ENCODE measurements at places on chromosomes 2 and 18. TPM values are rescaled to one million over a fixed set of nuclear protein-coding genes. Genes with fewer than 3 reads are reported as not detected.

GRCh38 chr2:100976645-100977391, 25.3 kb upstream of the RPL31 start:
- H3K27ac ChIP-seq = peak overlapping the region; percentile 84
- ATAC-seq = no peak
- no peak overlapping the region for H3K4me3 ChIP-seq
- no peaks in the 10 kb centered on the region for H3K36me3 ChIP-seq

- H3K36me3 ChIP-seq = no peaks in the 10 kb centered on the region
- no peak overlapping the region for H3K4me3 ChIP-seq
- H3K27me3 ChIP-seq = no peaks in the 10 kb centered on the region
- H3K27ac ChIP-seq = no peak overlapping the region
- no peak for ATAC-seq
- H3K4me1 ChIP-seq = no peaks in the 10 kb centered on the region
Observed at GRCh38 chr2:238413368-238413767, 13.4 kb upstream of the ASB1 start.

DNA sequence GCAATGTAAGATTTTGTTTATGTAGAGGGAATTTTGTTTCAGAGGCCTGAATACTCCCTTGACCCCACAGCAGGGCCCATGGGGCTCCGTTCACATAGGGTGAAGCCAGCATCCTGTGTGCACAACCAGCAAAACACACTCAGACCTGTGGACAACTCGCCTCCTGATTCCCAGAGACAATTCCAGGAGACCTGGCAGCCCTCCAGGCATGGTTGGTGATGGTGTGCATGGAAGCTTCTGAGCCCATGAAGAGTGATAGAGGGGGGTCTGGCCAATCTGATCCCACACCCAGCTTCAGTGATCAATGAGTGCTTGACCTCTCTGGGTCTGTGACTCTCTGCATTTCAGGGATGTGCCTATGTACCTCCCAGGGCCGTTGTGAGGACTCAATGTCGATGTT, 91.0 kb upstream of the RAB6C start:
- no peaks in the 10 kb centered on the region for H3K4me1 ChIP-seq
- ATAC-seq = no peak
- H3K4me3 ChIP-seq = no peak overlapping the region
- H3K27me3 ChIP-seq = peaks cover 32% of the 10 kb centered on the region

- no peak for ATAC-seq
- no peak overlapping the region for H3K4me3 ChIP-seq
- no peaks in the 10 kb centered on the region for H3K36me3 ChIP-seq
- no peak overlapping the region for H3K27ac ChIP-seq
- H3K4me1 ChIP-seq = no peaks in the 10 kb centered on the region
Observed at GRCh38 chr2:132863961-132864360, 194.0 kb upstream of the LYPD1 start.

DNA sequence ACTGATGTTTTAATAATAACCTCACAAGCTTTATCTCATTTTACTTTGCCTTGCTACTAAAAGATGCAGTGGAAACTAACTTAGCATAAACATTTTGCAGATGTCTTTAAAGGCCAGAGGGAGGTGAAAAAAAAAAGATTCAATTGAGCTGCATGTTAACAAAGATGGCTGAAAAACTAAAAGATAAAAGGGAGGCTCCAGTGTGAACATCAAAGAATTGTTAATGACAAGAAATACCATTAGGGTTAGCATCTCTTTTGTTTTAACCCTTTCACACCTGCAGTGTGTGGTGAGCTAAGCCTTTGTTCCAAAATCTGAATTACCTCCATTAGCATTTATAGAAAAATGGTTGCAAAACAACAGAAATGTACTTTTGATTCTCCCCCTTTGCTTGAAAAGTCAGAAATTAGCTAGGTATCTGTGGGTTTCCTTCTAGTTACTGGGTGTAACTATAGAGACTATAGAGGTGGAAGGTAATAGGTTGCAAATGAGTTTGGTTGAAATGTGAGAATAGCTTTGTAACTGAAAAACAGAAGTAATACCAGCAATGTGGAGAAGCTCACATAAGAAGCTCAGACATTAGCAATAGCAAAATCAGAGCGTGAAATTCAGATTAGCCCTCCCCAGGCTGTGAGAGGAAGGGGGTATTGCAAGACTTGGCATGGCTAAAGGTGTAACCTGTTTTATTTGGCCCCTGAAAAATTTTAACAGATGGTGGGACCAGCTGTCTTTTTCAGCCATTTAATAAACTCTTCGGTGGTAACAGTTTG, 34.8 kb upstream of the SP5 start:
- no peak for ATAC-seq
- peaks cover 4% of the 10 kb centered on the region for H3K27me3 ChIP-seq
- no peak overlapping the region for H3K4me3 ChIP-seq
- H3K27ac ChIP-seq = no peak overlapping the region

DNA sequence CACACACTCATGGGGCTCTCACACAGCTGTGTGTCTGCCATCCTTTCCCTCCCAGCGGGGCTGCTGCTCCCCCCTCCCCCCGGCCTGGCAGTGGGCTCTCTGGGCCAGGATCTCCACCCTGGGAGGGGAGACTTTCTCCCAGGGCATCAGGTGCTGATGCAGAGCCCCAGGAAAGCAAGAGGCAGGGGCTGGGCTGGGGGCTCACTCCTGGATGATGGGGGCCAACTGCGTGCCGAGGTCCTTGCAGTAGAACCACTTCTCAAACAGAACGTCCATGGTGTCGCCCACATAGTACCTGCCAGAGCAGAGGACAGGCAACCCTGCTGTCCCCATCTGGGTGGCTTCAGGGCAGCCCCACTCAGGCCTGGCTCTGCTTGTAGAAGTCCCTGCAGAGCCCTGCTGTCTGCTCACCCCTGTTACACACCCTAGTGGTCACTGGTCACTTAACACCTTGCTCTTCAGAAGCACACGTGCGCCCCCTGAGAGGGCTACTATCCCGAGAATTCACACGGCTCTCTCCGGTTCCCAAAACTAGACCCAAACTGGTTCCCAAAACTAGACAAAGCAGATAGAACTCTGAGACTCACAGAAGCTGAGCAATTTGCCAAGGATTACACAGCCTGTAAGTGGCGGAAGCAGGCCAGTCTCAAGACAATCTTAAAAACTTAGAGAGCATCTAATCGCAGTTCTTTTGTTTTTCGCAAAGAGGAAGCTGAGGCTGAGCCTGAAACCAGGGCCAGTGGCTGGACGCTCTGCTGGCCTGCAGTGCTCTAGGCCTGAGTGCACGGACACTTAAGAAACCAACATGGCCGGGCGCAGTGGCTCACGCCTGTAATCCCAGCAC, 6.6 kb upstream of the OXER1 start:
- no peak overlapping the region for H3K27ac ChIP-seq
- H3K36me3 ChIP-seq = no peaks in the 10 kb centered on the region
- H3K4me3 ChIP-seq = no peak overlapping the region

DNA sequence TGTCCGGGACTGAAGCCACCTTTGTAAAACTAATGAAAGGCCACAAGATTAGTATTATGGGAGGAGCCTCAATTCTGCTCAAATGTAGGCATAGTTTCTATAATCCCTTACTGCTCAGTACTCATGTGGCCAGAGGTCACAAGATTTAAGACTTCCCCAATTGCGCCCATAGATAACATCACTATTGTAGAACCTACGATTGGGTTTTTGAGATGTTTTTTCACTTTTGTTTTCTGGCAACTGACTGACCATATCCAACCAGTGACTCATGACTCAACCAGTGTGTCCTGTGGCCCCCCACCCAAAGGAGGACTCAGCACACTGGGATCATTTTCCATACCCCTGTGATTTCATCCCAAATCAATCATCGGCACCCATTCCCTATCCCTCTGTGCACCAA, 15.2 kb upstream of the TSPYL6 start:
- no peaks in the 10 kb centered on the region for H3K4me1 ChIP-seq
- no peak overlapping the region for H3K27ac ChIP-seq
- no peaks in the 10 kb centered on the region for H3K36me3 ChIP-seq
- H3K4me3 ChIP-seq = no peak overlapping the region

GRCh38 chr2:162072181-162072702, 1.8 kb downstream of the DPP4 start:
- H3K4me1 ChIP-seq = peaks cover 28% of the 10 kb centered on the region
- ATAC-seq = no peak
- H3K4me3 ChIP-seq = no peak overlapping the region
- no peak overlapping the region for H3K27ac ChIP-seq
- peaks cover 19% of the 10 kb centered on the region for H3K27me3 ChIP-seq

- no peaks in the 10 kb centered on the region for H3K36me3 ChIP-seq
- ATAC-seq = no peak
- H3K4me1 ChIP-seq = no peaks in the 10 kb centered on the region
- H3K27me3 ChIP-seq = no peaks in the 10 kb centered on the region
Observed at GRCh38 chr2:78011251-78011650, 489.1 kb upstream of the LRRTM4 start.

DNA sequence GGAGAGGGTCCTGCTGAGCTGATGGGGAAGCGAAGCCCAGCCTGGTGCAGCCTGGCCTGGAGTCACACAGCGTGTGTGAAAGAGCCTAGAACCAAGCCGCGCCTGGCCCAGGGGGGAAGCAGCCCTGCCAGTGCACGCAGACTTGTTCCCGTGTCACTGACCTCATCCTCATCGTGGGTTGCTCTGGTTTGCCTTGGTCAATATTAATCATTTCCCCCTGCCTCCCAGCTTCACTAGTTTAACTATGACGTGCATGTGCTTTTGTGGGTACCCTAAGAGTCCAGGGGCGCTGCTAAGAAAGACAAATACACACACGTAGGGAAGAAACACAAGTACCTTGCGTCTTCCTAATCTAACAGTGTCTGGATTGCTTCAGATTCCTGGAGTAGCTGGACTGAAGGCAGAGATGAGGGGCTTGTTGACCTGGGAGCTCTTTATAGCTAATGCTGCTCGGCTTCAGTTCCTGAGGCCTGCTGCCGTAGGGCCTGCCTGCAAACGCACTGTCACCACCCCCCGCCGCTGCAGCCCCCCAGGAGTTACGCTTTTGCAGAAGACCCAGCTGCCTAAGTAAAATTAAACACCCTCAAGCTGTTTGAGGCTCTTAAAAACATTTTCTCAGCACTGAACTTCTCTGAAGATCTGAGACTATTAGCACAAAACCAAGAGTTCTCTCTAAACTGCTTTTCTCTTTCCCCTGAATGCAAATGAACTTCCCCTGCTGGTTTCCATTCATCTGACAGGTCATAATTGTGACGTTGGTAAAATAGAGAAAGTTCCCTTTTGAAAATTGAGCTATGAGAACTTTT, 159.2 kb downstream of the FAM210A start:
- no peaks in the 10 kb centered on the region for H3K36me3 ChIP-seq
- H3K4me3 ChIP-seq = no peak overlapping the region
- H3K27ac ChIP-seq = peak overlapping the region; percentile 79
- no peaks in the 10 kb centered on the region for H3K27me3 ChIP-seq
- ATAC-seq = peak; percentile 59

GRCh38 chr2:25955869-25956535, 26.3 kb downstream of the KIF3C start:
- peaks cover 37% of the 10 kb centered on the region for H3K36me3 ChIP-seq
- no peak for ATAC-seq
- H3K4me3 ChIP-seq = no peak overlapping the region
- no peaks in the 10 kb centered on the region for H3K27me3 ChIP-seq
- no peaks in the 10 kb centered on the region for H3K4me1 ChIP-seq
- no peak overlapping the region for H3K27ac ChIP-seq

DNA sequence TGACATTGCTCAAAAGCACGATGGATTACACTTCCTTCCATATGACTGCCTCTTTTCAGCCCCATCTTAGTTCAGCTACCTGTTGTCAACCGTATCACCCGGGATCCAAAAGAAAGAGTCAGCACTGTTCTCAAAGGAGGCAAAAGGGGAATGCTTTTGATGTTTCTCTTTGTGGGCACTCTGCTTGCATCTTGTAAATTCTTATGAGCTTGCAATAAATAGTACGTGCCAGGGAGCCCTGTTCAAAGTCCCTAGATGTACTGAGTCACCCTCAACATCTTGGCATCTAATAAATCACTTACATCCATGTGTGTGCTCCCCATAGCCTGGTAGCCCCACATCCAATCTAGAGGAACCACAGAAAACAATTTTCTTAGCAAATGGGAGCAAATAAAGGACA, 256.9 kb downstream of the SUCLG1 start:
- no peaks in the 10 kb centered on the region for H3K27me3 ChIP-seq
- ATAC-seq = no peak
- no peak overlapping the region for H3K4me3 ChIP-seq
- no peak overlapping the region for H3K27ac ChIP-seq
- H3K4me1 ChIP-seq = no peaks in the 10 kb centered on the region

RGPD3 gene
- 0.40 TPM for total RNA-seq

SERPINB3 gene
- total RNA-seq = 0.35 TPM

CARF gene
- total RNA-seq = 10.7 TPM

HRH4 gene
- 0.15 TPM for total RNA-seq

FOSL2 gene
- 152 TPM for total RNA-seq

TXNDC2 gene
- total RNA-seq = not detected
